ENCODE measurements at places on chromosomes 2 and 18. TPM values are rescaled to one million over a fixed set of nuclear protein-coding genes. Genes with fewer than 3 reads are reported as not detected.

DNA sequence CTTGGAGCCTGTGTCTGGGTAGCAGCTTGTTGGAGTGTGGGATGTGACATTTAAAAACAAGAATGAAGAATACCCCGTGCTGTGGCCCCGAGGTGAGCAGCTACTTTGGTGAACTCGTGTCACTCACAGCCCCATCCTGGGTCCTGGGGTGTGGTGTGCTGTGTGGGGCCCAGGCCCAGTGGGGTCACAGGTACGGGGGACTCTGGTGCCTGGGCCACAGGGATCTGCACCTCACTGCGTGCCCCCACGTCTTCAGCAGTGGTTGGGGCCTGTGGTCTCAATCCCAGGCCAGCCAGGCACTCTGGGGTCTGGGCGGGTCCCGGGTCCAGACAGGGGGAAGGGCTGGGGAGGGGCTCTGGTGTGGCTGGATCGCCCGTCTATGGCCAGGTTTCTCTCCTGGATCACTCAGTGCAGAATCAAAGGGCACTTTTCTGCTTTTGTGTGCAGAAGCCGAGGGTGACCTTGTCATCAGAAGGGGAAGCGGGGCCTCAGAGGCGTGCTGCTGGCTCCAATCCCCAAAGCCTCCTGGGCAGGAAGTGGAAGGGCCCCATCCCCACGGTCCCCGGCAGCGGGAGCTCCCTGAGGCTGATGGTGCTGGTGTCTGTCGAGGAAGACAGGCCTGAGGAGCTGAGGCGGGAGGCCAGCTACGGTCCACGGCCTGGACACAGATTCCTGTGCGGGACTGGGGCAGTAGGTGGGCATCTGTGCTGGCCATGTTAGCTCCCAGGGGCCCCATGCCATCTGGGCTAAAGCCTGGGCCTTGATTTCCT, 1.4 kb downstream of the GPR35 start:
- H3K4me3 ChIP-seq = no peak overlapping the region
- H3K27ac ChIP-seq = no peak overlapping the region
- DNase-seq = no peak
- no peaks in the 10 kb centered on the region for H3K27me3 ChIP-seq

DNA sequence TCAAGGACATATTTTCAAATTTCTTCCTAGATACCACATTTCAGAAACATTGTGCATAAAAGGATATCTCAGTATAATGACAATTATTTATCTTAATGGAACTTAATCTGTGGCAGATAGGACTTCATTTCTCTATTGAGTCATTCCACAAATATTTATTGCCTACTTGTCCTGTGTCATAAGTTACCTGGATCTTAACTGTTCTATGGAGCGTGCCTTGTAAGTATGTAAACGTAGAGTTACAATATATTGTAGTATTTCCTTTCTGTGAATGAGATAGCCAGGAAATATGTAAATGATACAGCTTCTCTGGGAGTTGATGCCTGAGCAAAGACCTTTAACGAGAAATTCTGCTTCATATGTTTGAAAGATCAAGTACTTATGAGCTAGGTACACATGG, 2.5 kb downstream of the AGFG1 start:
- H3K27ac ChIP-seq = no peak overlapping the region
- peaks cover 25% of the 10 kb centered on the region for H3K4me1 ChIP-seq
- no peak overlapping the region for H3K4me3 ChIP-seq
- no peaks in the 10 kb centered on the region for H3K27me3 ChIP-seq

DNA sequence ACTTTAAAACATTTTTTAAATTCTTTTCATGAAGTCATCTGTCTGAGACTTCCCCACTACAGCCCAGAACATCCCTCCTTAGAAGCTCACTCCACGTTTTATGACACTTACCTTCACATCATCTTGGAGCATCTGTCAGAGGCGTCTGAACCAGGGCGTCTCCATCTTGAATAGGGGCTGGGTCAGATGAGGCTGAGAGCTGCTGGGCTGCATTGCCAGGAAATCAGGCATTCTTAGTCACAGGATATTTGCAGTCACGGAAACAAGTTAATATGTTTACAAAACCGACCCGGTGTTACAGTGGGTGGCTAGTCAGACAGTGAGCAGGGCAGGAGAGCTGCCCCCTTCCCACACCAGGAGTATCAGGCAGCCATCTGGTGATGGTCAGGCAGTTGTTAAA, 456.5 kb downstream of the FBXO15 start:
- no peaks in the 10 kb centered on the region for H3K4me1 ChIP-seq
- no peak for DNase-seq
- H3K27me3 ChIP-seq = no peaks in the 10 kb centered on the region
- no peak overlapping the region for H3K4me3 ChIP-seq

Gene C2orf42
- 17.4 TPM for total RNA-seq

Gene AQP4
- total RNA-seq = 0.07 TPM

- no peak overlapping the region for H3K4me3 ChIP-seq
- H3K27ac ChIP-seq = no peak overlapping the region
- no peaks in the 10 kb centered on the region for H3K27me3 ChIP-seq
- no peak for DNase-seq
- no peaks in the 10 kb centered on the region for H3K36me3 ChIP-seq
Measured at GRCh38 chr2:30636311-30636710, 170.9 kb downstream of the CAPN13 start.

- no peak for DNase-seq
- no peaks in the 10 kb centered on the region for H3K27me3 ChIP-seq
- H3K4me3 ChIP-seq = no peak overlapping the region
Measured at GRCh38 chr2:223396993-223397392, 205.2 kb downstream of the SCG2 start.

All from HCT116 (cell line).